Stimulated activated CD4-positive, alpha-beta T cell treated with anti-CD3 and anti-CD28 coated beads, Interleukin-4, amount 100 ng/mL, for 4 hours (primary cell): ENCODE measurements at places on chromosomes 4 and X.

DNA sequence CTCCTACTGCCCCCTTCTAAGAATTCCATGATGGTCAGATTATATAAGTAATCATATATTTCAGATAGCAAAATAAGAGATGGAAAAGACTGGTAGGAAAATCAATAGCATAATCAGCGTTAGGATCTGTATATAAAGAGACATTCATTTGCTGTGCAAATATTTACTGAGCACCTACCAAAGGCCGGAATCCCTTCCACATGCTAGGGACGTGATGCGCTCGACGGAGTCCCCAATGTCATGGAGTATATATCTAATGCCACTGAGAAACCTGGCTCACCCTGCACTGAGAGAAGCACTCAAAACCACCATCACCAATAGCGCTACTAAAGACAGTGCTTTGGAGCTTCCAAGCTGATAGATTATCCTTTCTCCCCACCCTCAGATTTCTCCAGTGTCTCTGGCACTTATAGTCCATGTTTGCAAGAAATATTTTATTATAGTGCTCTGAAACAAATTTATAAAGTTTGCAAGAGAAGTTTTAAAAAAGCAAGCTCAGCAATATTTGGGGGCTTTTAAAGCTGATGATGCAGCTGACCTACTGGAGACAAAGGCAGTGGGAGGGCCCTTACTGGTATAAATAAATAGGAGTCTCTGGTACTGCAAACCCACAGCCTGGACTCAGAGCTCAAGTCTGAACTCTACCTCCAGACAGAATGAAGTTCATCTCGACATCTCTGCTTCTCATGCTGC, at the start of gene CXCL13:
Gene CXCL13, plus strand, starts transcription at position 611 of the 693 bp plus-strand sequence. Its CDS starts 46 bp downstream, at position 657.
- DNase-seq, result no peak

GRCh38 chrX:56974408-56974807, 20.9 kb downstream of the SPIN3 start:
- DNase-seq, result no peak

- no peak for DNase-seq
Observed at GRCh38 chr4:94852616-94853015, 94.9 kb downstream of the BMPR1B start.

GRCh38 chrX:11465648-11466411, 172.6 kb downstream of the AMELX start:
- no peak for DNase-seq

- DNase-seq, result no peak
Observed at GRCh38 chr4:155889031-155889793, 14.3 kb upstream of the TDO2 start.

GRCh38 chr4:122378711-122379110, at the start of gene ADAD1:
Gene ADAD1 (plus strand): TSS chr4:122379011. CDS start chr4:122380070, 1,059 bp downstream.
- DNase-seq, result no peak

GRCh38 chr4:52911684-52912294, 49.7 kb downstream of the RASL11B start:
- DNase-seq, result peak; percentile 46

GRCh38 chr4:99390055-99390454, 37.5 kb upstream of the ADH1C start:
- DNase-seq, result no peak

- DNase-seq, result no peak
Observed at GRCh38 chr4:102730968-102731533, 29.7 kb downstream of the MANBA start.

GRCh38 chr4:114398410-114398809, 200.2 kb upstream of the UGT8 start:
- no peak for DNase-seq

- no peak for DNase-seq
Observed at GRCh38 chr4:15457406-15458201, 12.1 kb upstream of the CC2D2A start.

DNA sequence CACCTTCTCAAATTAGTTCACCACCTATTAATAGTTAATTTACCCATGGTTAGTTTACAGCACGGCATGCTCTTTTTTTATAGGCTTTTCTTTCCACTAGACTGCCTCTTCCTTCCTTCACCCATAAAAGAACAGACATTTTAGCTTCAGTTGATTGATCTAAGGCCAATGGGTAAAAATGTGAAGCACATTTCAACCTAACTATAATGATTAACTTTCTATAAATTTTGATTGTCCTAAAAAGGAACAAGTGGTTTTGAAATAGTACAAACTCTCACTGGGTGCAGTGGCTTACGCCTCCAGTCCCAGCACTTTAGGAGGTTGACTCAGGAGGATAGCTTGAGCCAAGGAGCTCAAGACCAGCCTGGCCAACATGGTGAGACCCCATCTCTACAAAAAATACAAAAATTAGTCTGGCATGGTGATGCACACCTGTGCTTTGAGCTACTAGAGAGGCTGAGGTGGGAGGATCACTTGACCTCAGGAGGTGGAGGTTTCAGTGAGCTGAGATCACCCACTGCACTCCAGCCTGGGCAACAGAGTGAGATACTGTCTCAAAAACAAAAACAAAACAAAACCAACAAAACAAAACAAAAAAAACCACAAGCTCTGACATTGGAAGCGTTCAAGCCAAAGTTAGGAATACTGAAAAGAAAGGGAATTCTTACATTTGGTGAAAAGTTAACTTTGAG, 89.9 kb upstream of the FAT1 start:
- DNase-seq, result no peak

DNA sequence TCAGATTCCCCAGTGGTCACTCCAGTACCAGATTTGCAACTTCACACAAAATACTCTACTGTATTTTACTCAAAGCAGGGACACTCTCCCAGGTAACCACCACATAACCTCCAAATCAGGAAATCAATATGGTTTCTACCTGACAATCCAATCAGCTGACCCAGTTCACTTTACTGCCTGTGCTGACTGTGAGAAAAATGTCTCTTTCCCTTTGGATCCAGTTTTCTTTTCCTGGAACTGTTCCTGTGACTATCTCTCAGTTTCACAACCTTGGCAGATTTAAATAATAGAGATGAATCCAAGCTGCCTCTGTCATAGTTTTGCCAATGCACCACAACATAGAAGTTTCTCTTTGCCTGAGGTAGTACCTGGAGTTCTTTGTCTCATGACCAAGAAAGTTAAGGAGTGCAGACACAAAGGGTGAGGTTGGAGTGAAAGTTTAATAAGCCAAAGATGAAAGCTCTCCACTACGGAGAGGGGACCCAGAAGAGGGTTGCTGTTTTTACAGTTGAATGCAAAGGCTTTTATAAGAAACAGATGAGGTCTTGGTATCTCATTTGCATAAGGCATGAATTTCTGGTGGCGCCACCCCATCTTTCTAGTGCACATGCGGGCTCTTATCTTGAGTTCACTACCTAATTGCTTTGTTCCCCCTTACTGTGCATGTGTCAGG, 29.7 kb upstream of the IL9R start:
- no peak for DNase-seq
